GM20000 (cell line): ENCODE measurements at places on chromosomes 16 and 17.

DNA sequence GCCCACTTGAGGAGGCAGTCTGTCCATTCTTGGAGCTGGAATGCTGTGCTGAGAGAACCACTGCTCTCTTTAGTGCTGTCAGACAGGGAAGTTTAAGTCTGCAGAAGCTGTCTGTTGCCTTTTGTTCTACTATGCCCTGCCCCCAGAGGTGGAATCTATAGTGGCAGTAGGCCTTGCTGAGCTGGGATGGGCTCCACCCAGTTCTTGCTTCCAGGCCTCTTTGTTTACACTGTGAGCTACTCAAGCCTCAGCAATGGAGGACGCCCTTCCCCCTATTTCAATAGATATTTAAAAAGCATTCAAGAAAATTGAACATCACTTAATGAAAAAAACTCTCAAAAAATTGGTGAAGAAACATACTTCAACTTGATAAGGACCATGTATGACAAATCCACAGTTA is 313.5 kb downstream of the PHKB start:
- no peak for DNase-seq

- DNase-seq: no peak
These were observed 2.6 kb upstream of the OMG start for GRCh38 chr17:31299624-31300023.

- DNase-seq: peak; percentile 64
These were observed 982 bp downstream of the SPAG9 start for GRCh38 chr17:51119415-51120356.

DNA sequence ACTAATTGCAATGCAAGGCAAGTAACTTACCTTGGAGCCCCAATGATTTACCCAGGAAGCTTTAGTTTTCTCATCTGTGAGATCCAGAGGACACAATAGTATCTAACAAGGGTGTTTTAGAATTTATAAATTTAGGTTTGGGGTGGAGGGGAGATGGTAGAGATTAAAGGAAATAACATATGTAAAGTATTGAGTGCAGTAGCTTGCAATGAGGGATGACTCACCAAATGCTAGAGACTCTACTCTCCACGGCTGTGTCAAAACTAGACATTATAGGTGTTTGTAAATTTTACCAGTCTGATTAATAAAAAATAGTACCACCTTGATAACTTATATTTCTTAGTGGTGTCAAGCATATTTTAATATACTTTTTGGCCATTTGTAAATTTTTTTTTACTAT is 3.7 kb upstream of the ABCA9 start:
- no peak for DNase-seq

DNA sequence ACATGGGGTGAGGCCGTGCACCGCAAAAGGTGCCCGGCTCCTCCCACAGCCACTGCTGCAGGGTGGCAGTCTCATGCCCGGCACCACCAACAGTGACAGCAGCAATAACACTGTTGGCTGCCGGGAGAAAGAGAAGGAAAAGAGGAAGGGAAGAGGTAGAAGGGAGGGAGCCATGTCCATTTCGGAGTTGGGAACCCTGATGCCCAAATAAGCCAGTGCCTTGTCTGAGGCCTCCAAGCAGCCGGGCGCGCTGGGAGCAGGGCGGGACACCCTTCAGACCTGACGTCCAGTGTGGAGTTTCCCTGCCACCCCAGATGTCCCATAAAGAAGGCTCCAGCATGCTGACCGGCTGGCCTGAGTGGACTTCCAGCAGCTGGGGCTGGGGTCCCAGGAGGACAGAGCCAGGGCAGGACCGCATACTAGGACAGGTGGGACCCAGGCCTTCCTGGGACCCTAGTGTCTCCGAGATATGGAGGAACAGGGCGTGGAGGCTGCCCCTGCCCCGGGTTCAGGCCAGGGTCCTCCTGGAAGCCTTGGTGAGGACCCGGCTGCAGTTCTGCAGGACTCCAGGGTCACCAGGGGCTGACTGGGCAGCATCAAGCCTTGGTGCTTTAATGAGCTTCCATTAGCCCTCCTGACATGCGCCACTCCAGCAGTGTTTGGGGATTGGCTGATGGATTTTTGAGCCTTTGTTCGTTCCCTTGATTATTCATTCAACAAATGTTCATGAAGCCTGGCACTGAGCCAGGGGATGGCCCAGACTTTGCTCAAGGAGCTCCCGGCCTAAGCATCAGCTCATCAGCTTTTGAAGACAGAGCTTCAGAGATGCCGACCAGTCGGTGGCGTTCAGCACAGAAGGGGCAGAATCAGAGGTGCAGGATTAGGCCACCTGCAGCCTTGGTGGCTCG is 223.6 kb upstream of the CIBAR2 start:
- no peak for DNase-seq

GRCh38 chr17:48055531-48056245 is 7.5 kb downstream of the NFE2L1 start:
- DNase-seq: peak; percentile 75

DNA sequence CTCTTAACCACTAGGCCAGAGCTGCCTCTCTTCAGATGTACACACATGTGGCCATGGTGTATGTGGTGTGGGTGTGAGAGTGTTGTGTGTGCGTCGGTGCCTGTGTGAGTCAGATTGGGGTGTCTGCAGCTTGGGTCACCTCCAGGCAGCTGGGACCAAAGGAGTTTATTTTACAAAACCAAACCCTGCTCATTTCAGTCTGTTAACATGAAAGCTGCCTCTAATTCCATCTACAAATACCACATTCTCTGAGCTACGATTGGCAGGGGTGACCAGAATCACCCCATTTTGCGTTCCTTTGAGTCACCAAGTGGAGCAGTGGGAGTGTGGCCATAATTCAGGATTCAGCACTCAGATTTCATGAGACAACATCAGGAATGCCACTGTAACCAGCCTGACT is 105.3 kb downstream of the IRX5 start:
- DNase-seq: no peak

- DNase-seq: no peak
These were observed 2.5 kb downstream of the C1QTNF8 start for GRCh38 chr16:1093284-1094123.

- no peak for DNase-seq
These were observed 82.1 kb downstream of the ZNF423 start for GRCh38 chr16:49773534-49774475.

DNA sequence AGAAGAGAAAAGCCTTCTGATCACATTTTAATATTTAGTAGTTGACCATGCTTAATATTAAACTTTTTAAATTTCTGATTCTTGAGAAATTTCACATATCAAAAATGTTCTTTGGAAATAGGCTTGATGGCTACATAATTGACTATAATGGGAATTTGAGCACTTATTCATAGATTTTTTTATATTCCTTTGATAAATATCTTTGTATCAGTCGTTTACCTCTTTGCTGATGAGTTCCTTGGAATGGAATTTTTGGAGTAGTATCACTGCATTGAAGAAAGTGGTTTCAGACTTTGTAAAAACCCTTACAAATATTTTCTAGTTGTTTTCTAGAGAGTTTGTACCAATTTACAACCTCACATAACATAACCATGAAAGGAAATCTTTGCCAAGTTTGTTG is 14.7 kb downstream of the DNAAF1 start:
- no peak for DNase-seq

GRCh38 chr16:73052576-73052975 is 4.6 kb upstream of the ZFHX3 start:
- DNase-seq: no peak

DNA sequence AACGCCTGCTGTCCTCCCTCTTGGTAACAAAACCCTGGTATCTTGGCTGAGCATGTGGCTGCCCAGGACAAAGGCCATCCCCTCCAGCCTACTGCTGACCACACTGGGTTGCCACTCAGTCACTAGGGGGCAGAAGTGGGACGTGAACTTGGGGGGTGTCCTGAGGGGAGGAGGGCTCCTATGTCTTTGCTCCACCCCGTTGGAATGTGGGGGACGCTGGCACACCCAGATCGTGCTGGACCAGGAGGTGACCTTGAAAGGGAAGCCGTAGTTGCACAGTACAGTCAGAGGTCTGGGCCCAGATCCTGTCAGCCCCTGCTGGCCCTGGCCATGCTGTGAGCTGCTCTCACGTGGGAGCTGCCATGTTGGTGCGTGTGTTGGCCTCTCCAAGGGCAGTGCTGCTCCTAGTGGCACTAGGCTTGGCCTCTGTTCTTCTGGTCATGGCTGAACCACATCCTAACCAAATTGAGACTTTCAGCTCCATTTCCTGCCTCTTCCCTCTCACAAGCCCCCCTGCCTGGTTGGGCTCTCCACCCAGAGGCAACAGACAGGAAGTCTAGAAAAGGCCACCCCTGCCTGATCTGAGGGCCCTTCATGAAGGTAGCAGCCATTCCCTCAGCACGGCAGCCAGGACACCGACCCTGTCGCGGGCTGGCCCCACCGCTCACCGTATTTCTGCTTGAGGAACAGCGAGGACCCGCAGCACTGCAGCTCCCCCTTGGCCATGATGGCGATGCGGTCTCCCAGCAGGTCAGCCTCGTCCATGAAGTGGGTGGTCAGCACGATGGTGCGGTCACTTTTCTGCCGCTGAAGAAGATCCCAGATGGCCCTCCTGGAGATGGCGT is 29.0 kb upstream of the RNPS1 start:
- DNase-seq: peak; percentile 65

GRCh38 chr17:65678546-65678945 is 117.1 kb upstream of the AXIN2 start:
- DNase-seq: no peak

DNA sequence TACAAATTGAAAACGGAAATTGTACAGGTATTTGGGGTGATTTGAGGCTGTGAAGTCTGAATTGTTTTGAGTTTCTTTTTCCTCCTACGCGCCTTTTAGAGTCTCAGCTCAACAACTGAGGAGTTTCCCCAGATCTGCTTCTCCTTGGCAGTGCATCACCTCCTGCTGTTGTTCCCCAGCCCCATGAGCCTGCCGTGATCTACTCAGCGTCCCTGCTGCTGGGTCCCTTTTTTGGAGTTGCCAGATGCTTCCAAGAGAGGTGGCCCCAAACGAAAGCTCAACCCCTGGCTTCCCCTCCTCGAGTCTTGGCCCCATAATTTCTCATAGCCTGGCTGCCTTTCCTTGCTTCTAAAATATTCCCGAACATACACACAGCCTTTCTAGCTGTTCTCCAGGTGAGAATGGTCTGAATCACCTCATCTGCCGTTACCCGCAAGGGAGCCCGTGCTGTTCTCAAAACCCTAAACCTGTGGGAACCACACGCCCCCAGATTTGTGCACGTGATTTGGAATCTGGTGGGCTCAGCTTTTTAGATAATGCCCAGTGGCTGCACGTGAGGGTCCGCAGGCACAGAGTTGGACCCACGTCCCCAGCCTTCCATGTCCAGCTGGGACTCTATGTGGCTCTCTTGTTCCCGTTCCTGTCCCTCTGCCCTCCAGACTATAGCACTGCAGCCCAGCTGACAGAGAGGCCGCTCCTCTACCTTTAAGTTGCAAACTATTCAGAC is 179.1 kb upstream of the CHMP6 start:
- DNase-seq: no peak

- no peak for DNase-seq
These were observed 268.8 kb downstream of the SNX29 start for GRCh38 chr16:12245088-12245920.

DNA sequence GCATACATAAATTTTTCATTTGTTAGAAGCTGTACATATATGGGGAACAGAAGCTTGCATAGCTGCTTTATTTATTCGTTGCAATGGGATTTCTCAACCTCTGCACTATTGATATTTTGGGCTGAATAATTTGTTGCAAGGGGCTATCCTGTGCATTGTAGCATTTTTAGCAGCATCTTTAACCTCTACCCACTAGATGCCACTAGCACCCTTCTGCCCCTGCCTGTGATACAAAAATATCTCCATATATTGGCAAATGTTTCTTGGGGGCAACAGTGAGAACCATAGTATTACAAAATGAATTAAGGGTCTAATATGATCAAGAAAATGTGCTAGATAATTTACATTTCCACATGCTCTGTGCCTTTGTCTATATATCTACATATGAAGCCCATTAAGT is 1401.0 kb downstream of the CDH11 start:
- DNase-seq: no peak

DNA sequence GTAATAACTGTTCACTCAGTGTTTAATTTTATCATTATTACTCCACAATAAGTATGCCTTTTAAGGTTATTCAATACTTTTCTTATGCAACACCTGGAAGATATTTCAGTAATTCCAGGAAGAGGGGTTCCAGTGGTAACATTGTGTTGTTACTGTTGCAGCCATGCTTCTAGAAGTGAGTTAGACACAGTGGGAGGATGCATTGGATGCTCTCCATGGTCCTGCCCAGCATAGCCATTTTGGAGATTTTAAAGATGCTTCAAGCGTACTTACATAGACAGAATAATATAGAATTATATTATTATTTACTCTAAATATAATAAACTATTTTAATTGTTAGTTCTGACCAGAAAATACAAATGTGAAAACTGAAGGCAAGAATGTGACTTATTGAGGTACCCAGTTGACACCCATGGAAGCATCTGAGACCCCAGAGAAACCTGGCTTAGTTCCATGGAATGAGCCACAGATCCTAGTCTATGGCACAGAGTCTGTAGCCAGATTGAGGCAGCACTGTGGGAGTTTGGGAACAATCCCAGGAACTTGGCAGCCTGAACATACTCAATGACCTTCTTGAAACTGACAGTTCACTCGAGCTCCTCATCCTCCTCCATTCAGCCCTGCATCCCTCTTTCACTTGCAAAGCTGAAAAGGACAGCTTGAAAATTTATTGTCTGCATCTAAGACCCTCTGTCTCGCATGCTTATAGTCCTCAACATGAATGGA is 190.1 kb upstream of the HS3ST4 start:
- no peak for DNase-seq

- no peak for DNase-seq
These were observed 18.5 kb upstream of the KCTD5 start for GRCh38 chr16:2663553-2664546.

DNA sequence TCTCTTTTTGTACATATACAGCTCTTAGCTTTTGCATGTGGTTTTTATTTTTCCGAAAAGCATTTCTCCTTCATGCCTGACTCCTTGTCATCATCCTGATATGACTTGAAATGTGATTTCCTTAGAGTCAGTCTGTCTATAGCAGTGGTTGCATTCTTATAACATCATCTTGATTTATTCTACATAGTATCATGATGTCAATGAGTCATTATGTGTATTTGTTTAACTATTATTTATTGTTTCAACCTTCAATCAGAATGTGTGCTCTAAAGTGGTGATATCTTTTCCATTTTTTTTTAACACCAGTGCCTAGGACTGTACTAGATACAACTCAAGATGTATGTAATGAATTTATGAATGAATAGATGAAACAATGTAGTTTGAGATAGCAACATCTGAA is 354.9 kb upstream of the CDH8 start:
- DNase-seq: no peak

GRCh38 chr16:20611975-20612481 is 35.9 kb upstream of the ACSM2B start:
- no peak for DNase-seq
